ENCODE measurements at places on chromosomes 7 and 10.

GRCh38 chr7:112752576-112752975 lies 37.6 kb downstream of the TMEM168 start:
- no peak for DNase-seq

GRCh38 chr10:26860102-26860442 lies 686 bp downstream of the ABI1 start:
- peak; percentile 72 for DNase-seq

DNA sequence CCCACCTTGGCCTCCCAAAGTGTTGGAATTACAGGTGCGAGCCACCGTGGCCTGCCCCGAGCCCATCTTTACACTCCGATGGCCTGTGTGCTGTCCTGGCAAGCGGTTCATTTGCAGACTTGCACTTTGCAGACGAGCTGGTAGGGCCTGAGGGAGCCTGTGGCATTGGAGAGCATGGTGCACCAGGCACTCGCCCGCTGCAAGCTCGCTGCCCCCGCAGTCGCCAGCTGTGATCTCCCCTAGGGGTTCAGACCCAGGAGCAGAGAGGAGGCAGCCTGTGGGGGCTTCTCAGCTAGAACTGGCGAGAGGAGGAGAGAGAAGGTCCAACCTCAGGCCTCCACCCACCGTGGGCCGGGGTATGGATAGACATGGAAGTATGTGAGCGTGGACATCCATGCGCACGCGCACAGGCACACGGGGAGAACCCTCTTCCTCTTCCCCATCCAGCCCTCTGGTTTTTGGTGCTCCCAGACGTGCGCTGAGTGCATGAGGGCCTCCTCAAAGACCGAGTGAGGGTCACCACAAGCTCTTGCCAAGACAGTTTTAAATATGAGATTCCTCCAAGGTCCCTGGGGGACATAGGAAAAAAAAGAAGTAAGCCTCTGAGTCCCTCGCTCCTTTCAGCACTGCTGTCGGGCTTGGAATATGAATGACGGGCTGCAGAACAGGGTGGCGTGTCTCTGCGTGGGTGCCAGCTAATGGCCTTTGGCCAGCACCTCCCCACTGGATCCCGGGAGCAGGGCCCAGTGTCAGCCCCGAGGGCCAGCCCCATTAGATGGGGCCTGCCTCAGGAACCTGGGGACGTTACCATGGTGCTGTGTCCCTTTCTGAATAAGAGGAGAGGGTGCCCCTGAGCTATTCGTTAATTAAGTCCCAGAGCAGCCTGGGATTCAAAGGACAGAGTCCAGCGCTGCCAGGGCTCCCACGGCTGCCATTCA lies 15.1 kb upstream of the TTYH3 start:
- no peak for DNase-seq

DNA sequence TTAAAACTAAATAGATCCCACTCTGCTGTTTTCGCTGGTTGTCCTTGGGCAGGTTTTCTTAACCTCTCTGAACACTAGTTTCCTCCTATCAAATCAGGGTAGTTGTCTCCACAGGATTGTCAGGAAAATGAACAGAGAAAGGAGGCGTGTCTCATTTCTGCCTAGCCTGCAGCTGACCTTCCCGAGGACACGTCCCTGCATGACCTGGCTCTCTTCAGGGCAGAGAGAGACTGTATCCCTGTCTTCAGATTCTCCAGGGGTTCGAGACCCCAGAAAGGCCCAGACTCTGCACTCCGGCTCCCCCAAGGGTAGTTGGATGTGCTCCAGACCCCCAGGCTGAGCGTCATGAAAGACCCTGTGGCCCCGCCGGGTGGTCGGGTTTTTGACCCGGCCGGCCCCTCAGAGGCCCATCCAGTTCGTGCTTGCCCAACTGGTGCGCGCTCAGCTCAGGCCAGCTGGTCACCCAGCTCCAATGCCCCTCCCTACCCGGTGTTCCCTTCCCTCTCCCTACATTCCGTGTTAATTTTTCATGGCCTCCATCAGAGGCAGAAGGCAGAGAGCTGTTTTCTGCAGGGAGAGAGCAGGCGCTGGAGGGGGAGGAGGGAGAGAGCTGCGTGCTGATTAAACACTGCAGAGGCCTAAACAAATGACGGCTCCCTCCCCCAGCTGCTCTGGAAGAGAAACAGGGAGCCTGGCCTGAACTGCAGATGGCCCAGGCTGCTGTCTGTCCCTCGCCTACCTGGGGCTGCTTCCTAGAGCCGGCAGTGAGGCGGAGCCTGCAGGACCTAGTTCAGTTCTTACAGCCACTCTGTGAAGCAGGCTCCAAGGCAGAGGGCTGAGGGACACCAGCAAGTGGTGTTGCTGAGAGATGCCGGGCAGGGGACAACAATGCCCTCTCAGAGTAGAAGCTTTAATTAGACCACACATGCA lies 86.2 kb upstream of the PPIF start:
- no peak for DNase-seq

- DNase-seq, result peak; percentile 23
Observed at GRCh38 chr7:2632733-2633537, 1.1 kb downstream of the TTYH3 start.

GRCh38 chr10:97910661-97911060 lies 61.0 kb downstream of the GOLGA7B start:
- no peak for DNase-seq

- no peak for DNase-seq
Observed at GRCh38 chr7:157796846-157797245, 460.0 kb downstream of the DNAJB6 start.

- DNase-seq, result peak; percentile 33
Observed at GRCh38 chr10:35946556-35946955, 304.5 kb upstream of the FZD8 start.

GRCh38 chr7:100894860-100895700 lies 608 bp downstream of the ACHE start:
- no peak for DNase-seq

- no peak for DNase-seq
Observed at GRCh38 chr7:92875173-92875572, 38.8 kb upstream of the CDK6 start.

GRCh38 chr7:100132697-100133151 lies 6.0 kb downstream of the MBLAC1 start:
- DNase-seq, result peak; percentile 64

DNA sequence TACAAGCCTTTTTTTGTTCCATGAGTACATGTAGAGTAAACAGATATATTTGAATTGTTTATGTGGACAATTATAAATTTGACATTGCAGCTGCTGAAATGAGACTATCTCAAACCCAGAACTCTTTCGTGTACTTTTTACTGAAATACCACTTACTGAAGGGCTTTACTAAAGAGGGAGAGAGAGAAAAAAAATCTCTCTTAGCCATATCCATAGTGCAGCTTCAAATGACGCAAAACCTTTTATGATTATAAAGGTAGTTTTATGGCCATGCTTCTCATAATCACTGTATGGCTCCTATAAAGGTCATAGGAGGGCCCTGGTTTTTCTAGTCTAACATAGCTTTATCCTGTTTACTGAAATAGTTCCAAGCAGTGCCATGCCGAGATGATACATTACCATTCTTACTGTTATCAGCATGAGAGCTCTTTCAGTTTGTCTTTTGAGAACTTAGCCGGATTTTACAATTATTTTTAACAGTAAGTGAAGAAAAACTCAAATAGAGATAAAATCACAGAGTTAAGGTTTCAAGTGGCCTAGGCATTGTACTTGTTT lies 35.1 kb downstream of the KCND2 start:
- no peak for DNase-seq

DNA sequence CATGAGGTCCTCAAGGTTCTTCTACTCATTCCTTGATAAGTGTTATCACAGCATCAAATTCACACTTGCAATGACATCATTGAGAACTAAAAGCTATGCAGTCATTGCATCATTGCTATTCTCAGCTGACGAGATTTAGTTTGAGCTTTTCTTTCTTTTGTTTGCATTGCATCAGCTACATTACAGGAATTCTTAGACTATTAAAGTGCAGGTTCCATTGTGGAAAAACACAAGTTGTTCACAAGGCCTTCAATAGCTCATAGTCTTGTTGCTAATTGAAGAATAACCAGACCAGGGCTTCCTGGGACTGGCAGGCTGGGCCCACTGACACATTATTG lies 139.3 kb downstream of the CXCL12 start:
- no peak for DNase-seq

DNA sequence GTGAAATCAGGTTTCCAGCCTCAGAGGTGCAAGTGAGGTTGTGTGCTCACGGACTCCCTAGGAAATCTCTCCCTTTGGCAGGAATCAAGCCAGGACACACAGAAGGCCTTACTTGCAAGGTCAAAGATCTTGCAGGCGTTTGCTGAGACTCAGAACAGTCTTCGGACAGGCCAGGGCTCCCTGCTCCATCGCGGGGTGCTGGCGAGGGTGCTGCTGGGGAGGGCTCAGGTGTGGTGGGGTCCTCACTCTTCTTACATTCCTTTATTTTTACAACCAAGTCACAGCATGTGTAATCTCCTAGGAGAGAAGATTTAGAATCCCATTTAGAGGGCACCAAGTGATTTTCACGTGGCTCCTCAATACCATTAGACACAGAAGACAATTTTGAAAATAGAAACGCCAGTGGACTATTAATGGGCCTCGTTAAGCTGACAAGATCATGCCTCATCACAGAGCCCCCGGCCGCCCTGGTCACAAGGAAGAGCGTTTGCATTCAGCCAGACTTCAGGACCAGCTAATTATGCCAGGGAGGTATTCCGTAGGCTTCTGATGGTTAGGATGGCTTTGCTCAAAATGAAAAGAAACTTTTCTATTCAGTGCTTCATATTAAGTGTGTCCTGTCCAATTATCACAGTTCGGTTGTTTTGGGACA lies 73.1 kb upstream of the ADAM12 start:
- DNase-seq, result no peak

DNA sequence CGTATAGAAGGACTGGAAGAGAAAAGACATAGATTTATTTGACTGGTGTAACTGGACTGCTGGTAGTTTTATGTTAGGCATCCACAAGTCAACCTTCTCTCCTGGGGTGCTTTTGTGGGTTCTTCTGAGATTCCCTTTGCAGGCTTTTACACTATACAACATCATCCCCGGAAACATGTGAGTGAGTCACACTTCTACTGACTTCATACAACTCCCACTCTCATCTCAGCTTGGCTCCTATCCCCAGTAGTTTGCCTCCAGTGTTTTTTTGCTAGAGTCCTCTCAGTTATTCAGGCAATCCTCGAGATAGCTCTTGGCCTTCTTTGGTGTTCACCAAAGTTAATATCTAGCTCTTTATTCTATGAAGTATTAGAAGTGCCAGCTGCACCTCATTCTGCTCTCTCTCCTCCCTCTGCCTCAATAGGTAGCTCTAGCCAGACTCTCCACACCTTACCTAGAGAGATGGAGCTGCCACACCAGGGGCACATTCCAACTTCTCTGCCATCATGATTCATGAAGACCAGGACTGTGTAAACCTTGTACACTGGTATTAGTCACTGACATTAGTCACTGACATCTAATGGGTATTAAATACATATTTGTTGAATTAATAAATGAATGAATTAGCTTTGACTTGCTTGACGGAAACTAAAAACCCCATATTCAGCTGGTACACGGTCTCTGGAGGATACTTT lies 281.9 kb downstream of the PPP1R3A start:
- DNase-seq, result peak; percentile 95

DNA sequence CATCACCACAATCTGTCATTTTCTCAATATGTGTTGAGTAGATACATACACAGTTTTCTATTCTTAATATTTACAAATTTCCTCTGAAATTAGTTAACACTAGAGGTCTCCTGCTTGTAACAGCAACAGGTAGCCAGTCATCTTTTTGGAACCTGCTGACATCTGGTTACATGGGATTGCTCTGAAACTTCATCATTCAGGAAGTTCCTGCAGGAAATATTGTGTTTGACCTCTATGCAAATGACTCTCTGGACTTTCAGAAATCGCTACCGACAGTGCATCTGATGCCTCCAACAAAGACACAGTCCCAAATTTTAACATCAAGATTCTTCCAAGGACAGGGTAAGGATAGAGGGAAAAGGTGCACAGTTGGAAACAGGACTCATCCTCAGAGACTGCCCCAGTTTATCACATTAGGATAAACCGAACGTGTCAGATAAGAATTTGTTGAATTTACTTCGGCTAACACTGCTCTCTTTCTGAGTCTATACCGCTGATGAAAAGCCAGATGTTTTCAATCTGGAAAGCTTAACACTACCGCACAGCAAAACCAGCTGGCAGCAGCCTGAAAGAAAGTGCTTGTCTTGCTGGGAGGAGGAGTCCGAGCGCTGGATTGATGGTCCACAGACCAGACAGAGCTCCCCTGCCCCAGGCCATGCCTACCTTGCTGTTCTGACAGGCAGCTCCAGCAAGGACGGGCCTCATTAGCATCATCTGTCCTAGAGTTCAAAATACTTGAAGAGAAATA lies 633.4 kb downstream of the PARD3 start:
- DNase-seq, result peak; percentile 22

DNA sequence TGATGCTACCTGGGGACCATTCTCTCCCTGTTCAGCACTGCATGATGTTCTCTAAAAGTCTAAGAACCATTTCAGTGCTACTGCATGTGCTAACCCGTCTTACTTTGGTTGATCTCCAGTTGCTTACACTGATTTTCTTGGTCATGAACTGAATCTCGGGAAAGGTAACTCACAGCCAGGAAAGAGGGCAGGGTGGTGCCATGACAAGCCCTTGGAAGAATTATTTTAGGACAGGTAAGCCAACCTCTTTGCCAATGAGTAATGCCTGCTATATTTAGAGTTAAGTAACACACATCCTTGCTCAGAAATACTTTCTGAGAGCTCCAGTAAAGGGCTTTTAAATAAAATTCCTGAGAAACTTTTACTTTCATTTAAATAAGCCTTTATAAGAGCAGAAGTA lies 126.7 kb downstream of the ARL4A start:
- no peak for DNase-seq

DNA sequence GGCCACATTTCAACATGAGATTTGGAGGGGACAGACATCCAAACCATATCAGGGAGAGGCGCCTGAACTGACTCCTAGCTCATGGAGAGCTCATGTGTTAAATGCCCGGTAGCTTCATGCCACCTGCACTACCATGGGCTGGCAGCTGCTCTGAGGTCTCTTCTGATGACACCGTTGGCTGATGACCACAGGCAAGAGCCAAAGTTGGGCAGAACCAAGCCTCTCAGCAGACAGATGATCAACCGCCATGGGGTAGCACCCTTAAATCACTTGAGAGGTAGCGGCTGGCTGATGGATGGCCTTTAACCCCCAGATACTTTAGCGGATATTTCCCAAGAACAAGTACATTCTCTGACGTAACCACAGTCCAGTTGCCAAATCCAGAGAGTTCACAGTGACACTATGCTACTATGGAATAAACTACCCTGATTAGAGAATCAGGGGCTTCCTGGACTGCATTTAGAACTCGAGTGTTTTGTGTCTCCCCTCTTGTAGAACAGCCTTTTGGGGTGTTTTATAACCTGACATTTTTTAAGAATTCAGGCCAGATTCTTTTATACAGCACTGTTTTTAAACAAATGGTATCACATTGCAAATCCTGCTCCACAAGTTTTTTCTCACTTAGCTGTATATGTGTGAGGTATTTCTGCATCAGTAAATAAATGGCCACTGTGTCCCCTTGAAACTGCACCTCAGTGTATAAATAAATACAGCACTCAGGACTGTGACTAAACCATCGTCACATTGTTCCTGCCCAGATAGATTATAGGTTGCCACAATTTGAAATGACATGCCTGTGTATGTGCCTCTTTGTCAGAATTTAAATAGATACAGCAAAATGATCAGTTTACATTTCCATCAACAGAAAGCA lies 30.8 kb upstream of the DRGX start:
- no peak for DNase-seq

GRCh38 chr7:155224116-155224811 lies 73.4 kb upstream of the INSIG1 start:
- no peak for DNase-seq

- no peak for DNase-seq
Observed at GRCh38 chr10:83701799-83702198, 437.5 kb upstream of the GHITM start.

- peak; percentile 84 for DNase-seq
Observed at GRCh38 chr7:100626530-100627237, 14.3 kb downstream of the MOSPD3 start.

All from HCEC 1CT (cell line).